ENCODE measurements at places on chromosomes 2 and 18.
A peak's percentile ranks its signal among the peaks of the same experiment; 100 is the strongest.

DNA sequence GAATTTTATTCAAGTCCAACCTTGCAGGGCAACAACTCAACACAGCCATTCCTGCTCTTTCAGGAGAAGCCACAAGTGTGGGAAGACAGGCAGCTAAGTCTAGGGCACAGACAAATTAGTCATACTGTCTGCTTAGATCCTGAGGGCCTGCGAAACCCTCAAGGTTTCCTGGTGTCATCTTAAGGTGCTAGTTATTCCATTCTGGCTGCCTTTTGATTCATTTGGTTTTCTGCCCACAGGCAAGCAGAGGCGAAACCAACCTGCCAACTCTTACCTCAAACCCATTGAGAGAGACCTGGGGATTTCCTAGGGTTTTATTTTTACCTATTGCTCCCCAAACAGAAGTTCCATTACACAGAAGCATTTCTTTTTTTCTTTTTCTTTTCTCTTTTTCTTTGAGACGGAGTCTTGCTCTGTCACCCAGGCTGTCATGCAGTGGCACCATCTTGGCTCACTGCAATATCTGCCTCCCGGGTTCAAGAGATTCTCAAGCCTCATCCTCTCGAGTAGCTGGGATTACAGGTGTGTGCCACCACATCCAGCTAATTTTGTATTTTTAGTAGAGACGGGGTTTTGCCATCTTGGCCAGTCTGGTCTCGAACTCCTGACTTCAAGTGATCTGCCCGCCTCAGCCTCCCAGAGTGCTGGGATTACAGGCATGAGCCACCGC, 23.7 kb upstream of the SCYGR1 start:
- no peak for DNase-seq

DNA sequence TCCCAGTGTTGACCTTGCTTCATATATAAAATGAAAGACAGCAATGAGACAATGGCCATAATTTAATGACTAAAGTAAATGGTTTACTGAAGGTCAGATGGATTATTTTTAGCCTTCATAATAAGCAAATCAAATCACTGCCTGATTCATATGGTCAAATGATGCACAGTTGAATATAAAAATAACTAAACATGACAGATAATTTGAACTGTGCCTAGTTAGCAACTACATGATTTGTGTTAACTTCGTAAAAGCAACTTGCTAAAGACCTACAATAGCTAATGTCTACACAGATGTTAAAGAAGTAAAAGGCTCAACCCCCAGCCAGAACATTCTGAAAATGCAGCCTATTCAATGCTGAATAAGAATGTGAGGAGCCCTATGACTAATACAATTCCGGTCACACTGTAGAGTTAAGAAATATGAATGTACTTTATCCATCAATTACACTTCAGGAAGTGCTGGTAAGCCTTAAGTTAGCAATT, 590.8 kb upstream of the CDH2 start:
- DNase-seq, result no peak

DNA sequence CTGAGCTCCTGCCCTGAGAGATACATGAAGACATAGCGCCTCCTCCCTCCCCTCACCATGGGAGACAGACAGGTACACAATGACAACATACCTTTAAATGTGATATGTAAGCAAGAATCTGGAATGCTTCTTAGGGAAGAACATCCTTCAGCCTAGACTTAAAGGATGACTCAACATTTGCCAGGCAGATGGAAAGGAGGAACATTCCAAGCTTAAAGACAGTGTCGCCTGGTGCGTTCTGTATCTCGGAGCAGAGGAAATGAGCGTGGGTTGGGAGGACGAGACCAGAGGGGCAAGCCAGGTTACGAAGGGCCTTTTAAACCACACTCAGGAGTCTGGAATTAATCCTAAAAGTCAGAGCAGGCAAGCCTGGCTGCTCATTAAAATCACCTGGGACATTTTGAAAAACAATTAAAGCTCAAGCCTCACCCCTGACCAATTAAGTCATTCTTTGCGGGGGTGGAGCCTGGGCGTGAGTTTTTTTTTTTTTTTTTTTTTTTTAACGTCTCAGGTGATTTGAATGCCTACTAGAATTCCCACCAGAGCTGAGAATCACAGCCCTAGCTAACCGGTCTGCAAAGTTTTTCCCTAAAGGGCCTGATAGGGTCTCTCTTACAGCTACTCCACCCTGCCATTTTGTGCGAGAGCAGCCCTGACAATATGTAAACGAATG, 131.2 kb upstream of the SEC11C start:
- no peak for DNase-seq

GRCh38 chr2:30915486-30915885, 108.2 kb upstream of the CAPN13 start:
- DNase-seq, result no peak

DNA sequence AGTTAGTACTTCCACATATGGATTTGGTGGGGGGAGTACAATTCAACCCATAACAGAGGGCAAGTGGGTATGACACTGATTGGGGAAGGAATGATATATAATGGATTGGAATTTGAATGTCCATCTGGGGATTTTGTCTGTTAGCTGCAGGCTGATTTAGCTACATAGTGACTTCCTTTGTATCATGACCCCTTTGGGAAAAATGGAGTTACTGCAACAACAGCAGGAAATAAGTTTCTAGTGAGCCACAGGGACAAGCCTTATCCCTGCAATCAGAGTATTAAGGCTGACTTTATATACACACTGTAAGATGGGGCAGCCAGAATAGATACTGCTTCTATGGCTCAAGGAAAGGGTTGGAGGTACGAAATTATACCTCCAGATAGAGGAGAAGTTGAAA, 404.4 kb upstream of the MEIS1 start:
- DNase-seq, result no peak

DNA sequence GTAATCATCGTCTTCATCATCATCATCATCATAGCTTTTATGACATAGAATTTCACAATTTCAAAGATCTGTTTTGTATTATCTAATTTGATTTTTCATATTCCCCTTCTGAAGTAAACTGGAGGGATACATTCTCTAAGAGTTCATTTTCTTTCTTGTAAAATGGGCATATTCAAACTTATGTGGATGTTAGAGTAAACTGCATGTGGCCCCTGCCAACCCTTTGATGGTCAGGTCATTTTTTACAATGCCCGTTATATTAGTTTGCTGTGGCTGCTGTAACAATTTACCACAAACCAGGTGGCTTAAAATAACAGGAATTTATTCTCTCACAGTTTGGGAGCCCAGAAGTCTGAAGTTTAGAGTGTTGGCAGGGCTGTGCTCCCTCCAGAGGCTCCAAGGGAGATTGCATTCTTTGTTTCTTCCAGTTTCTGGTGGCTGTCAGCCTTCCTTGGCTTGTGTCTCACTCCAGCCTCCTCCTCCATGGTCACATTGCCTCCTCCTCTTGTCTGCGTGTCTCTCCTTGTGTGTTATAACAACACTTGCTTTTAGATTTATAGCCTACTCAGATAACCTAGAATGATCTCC, 127.5 kb upstream of the MMADHC start:
- DNase-seq, result peak; percentile 24

GRCh38 chr2:176182671-176183070, 5.8 kb upstream of the HOXD1 start:
- DNase-seq, result no peak

DNA sequence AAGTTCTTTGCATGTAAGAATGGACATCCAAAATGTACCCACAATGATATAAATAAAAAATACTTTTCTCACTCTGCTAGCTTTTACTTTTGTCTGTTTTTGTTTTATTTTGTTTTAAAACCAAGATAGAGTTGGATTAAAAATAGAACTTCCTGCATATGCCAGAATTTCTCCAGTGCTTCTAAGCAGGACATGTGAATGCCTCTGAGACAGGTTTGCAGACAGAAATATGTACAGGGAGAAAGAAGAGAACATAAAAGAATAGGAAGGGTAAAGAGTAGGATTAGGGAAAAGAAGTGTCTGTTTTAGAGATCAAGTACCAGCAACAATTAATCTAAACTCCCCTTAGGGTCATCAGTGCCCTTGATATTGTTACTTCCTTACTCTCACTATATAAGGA, 114.4 kb downstream of the BMPR2 start:
- DNase-seq, result no peak

DNA sequence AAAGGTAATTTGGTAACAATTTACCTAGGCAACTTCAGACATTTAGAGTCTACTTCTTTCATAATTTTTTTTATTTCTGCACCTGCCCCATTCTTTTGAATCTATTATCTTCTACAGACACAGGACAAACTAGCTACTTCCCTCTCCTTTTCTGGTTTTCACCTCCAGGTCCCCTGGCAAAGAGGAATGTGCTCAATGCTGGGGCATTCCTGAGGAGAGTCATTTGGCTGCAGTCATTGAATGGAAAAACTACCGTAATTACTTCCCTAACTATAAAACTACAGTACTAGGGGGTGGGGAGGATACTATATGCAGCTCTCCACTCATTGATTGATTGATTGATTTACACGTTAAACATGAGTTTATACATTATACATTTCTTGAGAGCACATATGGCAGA, 11.2 kb upstream of the ARHGAP28 start:
- no peak for DNase-seq

- no peak for DNase-seq
These were observed 68.8 kb upstream of the ZNF397 start for GRCh38 chr18:35172009-35172408.

DNA sequence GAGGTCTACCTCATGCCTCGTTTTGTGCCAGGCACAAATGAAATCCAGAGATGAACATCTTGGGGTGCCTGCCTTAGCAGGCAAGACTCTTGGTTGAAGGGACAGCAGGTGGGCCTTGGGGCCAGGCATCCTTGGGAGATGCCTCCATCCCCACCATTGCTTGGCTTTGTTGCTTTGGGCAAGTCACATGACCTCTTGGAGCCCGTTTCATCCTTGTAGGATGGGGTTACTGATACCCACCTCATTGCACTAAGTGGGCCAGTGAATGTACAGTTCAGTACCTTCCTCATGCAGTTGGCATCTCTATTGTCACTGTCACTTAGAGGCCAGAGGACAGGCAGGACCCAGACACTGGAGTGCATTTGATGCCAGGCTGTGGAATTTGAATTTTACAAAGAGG, 195.5 kb downstream of the LDLRAD4 start:
- no peak for DNase-seq

DNA sequence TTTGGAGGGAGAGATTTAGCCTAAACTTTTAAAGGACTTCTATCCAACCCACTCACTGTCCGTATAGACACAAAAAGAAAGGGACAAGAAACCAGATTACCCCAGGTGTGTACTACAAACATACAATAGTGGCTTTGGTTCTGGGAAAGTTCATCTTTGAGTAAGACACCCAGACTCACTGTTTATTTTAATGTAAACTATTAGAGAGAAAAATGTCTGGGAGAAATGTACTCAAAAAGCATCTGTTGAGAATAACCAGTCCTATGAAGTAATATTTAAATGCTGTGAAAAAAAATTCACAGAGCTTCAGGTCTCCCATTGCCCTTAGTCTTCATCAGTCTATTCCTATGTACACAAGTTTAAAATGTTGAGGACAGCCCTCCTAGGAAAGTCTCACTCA, 107.5 kb downstream of the SLC8A1 start:
- DNase-seq, result no peak

GRCh38 chr2:149799013-149799705, 211.6 kb upstream of the MMADHC start:
- peak; percentile 22 for DNase-seq

DNA sequence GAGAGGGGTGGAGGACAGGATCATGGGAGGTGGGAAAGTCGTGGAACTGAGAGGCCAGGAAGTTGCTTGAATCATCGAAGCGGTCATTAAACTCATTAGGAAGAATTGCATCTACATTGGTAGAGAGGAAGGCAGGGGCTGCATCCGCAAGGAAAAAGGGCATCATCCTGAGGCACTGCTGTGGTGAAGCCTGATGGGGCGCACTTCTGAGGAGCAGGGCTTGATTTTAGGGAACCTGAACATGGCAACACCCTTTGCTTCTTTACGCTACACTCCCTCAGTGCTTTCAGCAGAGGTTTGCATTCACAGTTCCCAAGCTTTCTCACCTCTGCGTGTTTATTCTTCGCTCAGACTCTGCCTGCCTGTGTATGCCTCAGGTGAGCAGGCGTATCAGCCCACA, 352.0 kb upstream of the RAB6C start:
- no peak for DNase-seq

- no peak for DNase-seq
These were observed 167.1 kb downstream of the RPRM start for GRCh38 chr2:153311432-153311831.

DNA sequence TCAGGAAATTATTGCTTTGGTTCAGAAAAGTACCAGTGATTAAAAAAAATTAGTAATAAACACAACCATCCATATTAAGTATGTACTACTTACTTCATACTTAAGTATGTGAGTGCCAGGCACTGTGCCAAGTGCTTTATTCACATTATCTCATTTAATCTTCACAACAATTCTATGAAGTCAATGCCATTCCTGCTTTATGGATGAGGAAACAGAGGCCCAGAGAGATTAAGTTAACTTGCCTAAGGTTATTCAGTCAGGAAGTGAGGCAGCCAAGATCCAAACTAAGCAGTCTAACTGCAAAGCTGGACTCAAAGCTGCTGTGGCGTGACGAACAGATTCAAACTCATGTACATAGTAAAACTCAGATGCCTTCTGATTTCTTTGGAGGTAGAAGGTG, 22.3 kb downstream of the DTNB start:
- DNase-seq, result no peak

All from fibroblast of the conjunctiva (primary cell).